ENCODE measurements at places on chromosomes 5 and 9.

- DNase-seq: no peak
These were observed 30.8 kb downstream of the NAA35 start for GRCh38 chr9:85971731-85972130.

DNA sequence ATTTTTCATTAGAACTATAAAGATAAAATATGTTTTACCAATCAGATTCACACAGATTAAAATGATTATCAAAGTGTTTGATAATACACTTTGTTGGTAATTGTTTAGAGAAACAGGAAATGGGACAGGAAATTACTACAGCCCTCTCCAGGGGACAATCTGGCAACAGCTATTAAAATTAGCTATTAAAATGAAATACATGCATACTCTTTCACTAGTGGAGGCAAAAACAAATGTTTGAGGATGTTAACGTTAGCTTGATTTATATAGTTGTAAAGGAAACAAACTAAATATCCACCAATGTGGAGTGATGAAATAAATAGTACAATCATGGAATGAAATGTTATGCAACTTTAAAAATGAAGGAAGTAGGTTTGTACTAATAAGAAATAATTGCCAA, 53.7 kb downstream of the TARS1 start:
- DNase-seq: no peak

GRCh38 chr5:135308752-135309151, 90.3 kb downstream of the MACROH2A1 start:
- no peak for DNase-seq

GRCh38 chr5:123476731-123477130, 35.2 kb upstream of the CSNK1G3 start:
- DNase-seq: no peak

GRCh38 chr9:137688725-137689124, 69.9 kb downstream of the EHMT1 start:
- DNase-seq: no peak

DNA sequence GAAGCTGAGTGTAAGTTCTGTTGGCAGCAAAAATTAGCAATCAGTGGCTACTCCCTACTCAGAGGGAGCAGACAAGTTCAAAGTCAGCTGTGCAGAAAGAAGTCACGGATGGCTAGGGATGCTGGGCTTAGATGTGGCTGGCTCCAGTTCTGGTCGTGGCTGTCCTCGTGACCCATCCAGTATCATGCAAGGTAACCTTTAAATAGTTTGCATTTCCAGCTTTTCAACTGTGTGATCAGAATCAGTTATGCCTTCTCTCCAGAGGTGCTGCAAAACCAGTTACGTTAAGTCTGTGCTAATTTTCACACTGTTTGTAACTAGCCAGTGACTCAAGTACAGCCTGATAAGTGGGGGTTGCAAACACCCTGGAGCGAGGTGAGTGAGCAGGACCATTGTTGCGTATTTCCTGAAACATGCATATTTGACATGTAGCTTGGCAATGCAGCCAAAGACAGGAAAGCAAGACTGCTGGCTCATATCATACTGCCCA, 302.4 kb downstream of the ATPSCKMT start:
- no peak for DNase-seq

- no peak for DNase-seq
These were observed 43.9 kb downstream of the SH3TC2 start for GRCh38 chr5:149018909-149019443.

- DNase-seq: no peak
These were observed 679.8 kb downstream of the CETN3 start for GRCh38 chr5:89729623-89730301.

DNA sequence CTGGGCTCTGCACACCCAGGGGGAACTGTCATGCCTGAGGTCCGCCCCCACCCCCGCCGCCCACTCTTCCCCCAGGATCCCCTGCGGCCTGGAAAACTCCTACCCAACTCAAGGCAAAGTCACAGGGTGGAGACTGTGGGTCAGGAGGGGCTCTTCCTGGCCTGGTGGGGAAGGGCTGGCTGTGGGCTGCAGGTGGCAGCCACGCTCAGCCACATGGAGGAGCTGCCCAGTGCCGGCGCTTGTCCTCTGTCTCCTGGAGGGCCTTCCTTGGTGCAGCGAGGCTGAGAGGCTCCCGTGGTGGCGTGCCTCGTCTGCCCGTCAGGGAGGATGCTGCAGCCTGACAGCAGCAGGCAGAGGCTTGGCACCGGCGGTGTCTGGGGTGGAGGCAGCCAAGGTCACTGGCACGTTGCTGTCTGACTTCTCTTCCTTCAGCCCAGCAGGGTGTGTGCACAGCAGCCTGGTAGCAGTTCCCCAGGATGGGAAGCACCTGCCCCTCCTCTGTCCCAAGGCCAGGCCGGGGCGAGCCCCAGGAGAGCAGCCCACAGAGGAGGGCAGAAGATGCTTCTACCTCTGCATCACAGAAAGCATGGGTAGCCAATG, 78.1 kb downstream of the ADAMTS2 start:
- peak; percentile 88 for DNase-seq

DNA sequence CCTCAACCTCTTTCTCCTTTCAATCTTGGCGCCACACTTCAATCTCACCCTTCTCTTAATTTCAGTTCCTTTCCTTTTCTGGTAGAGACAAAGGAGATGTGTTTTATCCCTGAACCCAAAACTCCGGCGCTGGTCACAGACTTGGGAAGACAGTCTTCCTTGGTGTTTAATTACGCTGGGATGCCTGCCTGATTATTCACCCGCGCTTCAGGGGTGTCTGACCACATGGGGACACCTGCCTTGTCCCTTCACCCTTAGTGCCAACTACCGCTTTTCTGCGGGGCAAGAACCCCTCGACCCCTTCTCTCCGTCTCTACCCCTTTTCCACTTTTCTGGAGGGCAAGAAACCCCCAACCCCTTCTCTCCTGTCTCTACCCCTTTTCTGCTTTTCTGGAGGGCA, 261.1 kb downstream of the SMARCA2 start:
- no peak for DNase-seq

DNA sequence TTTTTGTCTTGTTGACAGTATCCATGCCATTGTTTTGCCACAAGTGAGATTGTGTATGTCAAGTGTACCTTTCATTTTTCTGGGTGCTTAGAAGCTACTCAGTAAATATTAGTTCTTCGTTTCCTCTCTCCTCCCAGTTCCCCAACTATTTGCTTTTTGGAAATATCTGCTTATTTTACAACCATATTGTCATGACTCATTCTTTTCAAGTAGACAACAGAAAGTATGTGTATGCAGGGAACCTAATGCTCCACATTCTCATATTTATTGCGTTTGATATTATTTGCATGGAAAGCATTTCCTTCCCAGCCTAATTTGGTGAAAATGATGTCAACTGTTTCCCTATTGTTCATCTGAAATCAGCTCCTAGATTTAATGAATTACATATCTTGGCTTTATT, 483.7 kb upstream of the RIOK2 start:
- DNase-seq: no peak

DNA sequence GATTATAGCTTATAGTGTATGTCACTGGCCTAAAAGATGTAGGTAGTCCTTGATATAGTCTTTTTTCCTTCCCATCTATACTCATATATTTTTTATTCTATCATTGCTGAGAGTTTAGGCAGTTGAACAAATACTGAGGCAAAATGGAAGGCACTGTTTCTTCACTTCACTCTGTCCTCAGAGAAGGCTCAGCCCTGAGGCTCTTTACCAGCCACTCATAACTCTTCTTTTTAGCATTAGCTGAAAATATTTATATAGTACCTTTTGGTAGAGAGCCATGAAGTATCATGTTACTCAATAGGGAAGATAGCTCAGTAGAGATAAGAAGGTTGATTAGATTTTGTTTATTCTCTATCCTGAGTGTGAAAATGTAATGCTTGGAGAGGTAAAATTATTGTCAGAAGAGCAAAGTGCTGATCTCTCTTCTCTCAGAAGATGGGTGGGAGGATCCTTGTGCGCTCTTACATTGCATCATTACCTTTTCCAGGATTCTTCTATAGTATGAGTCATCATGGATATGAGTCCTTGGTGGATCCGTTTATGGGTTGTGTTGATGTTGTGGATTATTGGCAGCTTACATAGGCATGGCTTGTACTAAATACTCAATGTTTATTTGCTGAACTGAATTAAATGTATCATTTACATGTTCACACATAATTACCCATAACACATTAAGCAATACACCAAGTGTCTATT, 88.1 kb downstream of the ANXA1 start:
- no peak for DNase-seq

DNA sequence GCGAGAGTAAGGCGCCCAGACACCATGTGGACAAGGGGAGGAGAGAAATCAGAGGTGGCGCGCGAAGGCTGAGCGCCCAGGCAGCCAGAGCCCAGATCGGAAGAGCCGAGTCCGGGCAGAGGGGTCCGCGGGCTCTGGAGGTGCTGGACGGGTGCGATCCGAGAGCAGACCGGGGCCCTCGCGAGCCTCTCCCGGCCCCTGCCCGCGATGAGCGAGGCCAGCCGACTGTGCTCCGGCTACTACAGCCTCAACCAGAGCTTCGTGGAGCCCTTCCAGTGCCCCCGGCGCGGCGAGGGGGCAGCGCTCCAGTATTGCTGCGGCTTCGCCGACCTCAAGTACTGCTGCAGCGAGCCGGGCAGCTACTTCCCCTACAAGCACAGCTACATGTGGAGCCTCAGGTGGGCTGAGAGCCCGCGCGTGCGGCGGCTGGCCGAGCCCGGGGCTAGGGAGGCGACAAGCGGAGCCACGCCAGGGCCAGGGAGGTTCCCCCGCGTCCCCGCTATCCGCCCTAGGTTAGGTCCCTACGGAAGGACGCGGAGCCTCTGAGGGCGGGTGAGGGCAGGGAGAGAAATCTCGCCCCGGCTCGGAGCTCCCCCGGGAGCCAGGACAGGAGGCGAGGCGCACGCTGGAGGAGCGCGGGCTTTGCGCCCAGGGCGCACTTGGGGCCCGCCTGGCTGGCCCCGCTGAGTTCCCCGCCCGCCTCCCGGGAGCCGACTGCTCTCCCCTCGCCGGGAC, at the start of gene SHISAL2B:
TSS of gene SHISAL2B (plus strand) at position 87 of the 735 bp plus-strand sequence. CDS start at position 208, 121 bp downstream.
- DNase-seq: no peak

DNA sequence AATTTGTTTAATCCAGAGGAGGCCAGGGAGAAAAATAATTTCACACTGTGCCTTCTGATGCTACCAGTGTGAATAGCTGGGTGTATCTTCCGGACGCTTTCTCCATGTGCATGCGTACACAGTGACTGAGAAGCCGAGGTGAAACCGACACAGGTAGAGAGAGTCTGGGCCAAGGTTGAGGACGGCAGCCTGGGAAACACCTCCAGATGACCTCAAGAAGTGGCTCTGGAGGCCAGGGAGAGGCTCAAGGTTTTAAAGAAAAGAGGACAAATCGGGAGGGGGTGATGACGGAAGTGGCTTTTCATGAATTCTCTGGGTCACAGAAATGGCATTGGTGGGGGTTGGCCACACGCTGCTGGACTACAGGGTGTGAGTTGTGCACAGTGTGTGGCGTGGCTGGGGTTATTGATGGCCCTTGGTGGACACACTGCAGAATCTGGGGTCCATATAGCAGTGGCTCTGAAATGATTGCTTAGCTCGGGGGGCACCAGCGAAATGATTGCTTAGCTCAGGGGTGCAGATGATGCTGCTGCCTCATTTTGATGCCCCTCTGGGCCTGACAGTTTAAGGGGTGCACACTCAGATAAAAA, 34.1 kb upstream of the LRRC14B start:
- peak; percentile 53 for DNase-seq

GRCh38 chr9:17063535-17064135, 71.2 kb upstream of the CNTLN start:
- DNase-seq: no peak

DNA sequence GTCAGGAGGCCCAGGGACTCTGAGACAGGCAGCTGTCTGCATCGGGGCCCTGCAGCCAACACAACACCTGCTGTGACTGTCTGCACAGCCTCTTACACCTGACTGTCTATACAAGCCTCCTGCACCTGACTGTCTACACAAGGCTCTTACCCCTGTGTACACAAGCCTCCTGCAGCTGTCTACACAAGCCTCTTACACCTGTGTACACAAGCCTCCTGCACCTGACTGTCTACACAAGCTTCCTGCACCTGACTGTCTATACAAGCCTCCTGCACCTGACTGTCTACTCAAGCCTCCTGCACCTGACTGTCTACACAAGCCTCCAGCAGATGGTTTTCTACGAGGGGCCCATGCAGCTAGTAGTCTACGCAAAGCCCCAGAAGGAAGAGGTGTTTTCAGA, 18.6 kb downstream of the IRX2 start:
- DNase-seq: no peak

GRCh38 chr9:115799734-115800133, 353.9 kb upstream of the PAPPA start:
- DNase-seq: no peak

- DNase-seq: no peak
These were observed 4.9 kb upstream of the KCNIP1 start for GRCh38 chr5:170498811-170499351.

DNA sequence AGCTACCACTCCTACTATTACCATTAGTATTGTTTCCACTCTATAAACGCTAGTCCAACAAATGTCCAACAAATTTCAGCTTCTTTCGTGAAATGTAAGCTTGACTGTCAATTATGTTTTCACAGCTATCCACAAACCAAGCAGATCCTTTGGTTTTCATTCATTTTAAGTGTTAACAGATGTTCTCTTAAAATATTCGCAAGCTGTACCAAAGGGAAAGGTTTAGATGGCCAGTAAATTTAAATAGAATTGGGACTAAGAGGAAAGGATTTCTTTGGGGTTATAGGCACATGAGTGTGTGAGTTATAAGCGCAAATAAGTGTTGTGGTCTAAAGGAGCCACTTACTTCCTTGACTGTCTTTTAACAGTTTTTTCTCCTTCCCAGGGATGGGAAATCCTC, 136.8 kb upstream of the ADRA1B start:
- DNase-seq: no peak

DNA sequence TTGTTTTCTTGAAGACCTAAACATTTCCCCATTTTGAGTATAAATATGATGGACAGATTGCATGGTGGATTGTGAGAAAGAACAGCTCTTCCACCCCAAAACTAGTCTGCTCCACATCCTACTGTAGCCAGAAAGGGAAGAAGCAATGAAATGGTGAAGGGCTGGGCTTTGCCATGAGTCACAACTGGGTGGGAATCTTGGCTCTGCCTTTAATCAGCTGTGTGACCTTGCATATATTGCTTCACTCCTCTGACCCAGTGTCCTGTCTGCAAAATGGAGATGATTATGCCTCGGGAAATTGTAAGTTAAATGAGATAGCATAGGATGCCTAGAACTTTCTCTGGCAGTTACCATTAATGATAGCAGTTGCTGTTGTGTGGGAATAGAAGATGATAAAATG, 101.9 kb downstream of the PDE8B start:
- no peak for DNase-seq
